Stimulated activated CD4-positive, alpha-beta T cell treated with anti-CD3 and anti-CD28 coated beads, Interleukin-15, amount 100 ng/mL, for 24 hours (primary cell): ENCODE measurements at places on chromosomes 4 and X.

DNA sequence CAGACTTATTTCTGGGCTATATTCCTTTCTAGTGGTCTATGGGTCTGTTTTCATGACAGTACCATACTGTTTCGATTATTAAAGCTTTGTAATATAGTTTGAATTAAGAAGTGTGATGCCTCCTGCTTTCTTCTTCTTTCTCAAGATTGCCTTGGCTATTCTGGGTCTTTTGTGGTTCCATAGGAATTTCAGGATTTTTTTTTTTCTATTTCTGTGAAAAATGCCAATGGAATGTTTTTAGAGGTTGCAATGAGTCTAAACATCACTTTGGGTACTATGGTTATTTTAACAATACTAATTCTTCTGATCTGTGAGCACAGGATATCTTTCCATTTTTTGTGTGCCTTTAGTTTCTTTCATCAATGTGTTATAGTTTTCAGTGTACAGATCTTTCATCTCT is 204.3 kb upstream of the HCCS start:
- no peak for DNase-seq

- DNase-seq: no peak
These were observed 377.1 kb upstream of the HS3ST1 start for GRCh38 chr4:11805842-11806241.

- DNase-seq: no peak
These were observed 22.8 kb downstream of the GUF1 start for GRCh38 chr4:44701037-44701436.

- DNase-seq: no peak
These were observed 8.2 kb downstream of the MED14 start for GRCh38 chrX:40727093-40727492.

- no peak for DNase-seq
These were observed 26.1 kb upstream of the ACSL1 start for GRCh38 chr4:184851886-184852285.

GRCh38 chrX:28108186-28108945 is 127.1 kb upstream of the DCAF8L1 start:
- no peak for DNase-seq

DNA sequence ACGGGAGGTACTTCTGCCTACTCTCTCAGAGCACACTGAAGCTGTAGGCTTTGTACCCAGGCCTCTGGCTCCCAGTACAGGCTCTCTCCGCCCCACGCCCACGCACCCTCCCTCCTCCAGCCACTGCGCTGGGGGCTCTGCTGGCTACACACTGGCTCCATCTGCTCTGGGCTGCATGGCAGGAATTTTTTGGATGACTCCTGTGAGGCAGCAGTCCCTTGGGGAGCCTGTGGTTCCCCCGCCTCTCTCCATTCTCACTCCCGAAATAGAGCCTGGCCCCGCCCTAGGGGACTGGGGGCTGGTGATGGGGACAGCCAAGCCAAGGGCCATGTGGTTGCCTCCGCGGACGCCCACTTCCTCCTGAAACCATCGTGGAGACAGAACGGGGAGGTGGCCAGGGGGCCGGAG is 58.1 kb upstream of the ADRA2C start:
- no peak for DNase-seq

GRCh38 chrX:47190445-47191269 is 3.0 kb upstream of the UBA1 start:
- DNase-seq: peak; percentile 88

DNA sequence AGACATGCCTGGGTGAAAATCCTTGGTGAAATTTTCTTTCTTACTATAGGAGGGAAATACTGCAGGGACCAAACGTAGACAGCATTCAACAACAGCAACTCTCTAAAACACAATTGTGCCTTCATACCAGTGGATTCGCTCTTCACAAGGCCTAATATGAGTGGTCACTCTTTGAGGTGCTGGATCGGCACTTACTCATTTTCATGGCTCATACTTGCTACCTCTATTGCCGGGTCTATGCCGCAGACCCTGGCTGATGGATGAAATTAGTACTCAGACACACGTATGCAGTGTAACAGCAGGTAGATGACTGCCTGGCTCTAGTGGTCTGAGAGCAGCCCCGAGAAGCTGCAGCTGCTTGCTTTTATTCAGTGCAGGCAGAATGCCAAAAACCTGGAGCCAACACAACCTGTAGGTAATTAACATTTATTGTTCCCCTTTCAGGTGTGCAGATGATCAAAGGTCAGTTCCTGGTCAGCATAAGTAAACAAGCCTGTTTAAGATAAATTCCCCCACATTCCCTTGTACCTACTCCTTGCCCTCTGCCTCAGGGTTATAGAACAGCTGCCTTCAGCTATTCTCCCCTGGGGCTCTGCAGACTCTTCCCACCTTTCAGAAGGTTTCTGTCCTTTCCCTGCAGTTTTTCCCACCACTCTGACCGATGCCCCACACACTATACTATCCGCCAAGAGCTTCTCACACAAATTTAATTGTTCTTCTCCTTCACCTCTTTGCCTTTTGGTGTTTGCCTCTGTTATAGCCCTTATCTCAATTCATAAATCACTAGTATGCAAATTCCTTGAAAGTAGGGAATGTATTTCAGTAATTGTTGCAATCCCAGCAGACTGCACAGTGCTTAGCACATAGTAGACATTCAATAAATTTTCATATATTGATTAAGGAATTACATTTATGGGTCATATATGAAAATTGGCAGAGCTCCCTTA is 210.0 kb downstream of the SPANXN3 start:
- no peak for DNase-seq

DNA sequence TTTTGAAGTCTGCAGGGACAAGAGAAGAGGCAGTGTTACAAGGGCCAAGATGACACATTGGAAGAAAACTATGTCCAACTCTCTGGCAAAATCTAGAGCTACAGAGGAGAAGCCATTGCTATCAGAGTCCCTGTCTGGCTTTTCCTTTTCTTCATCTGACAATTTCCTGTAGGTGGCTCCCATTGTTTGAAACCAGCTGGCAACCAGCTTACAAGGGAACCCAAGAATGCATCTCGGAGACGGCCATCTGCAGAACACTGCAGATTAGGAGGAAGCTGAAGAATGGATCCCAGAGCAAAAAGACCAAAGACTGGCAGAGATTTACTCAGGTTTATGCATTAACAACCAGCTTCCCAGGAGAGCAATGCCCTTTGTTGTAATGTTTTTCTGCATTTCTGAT is 216.2 kb upstream of the CTSO start:
- no peak for DNase-seq

DNA sequence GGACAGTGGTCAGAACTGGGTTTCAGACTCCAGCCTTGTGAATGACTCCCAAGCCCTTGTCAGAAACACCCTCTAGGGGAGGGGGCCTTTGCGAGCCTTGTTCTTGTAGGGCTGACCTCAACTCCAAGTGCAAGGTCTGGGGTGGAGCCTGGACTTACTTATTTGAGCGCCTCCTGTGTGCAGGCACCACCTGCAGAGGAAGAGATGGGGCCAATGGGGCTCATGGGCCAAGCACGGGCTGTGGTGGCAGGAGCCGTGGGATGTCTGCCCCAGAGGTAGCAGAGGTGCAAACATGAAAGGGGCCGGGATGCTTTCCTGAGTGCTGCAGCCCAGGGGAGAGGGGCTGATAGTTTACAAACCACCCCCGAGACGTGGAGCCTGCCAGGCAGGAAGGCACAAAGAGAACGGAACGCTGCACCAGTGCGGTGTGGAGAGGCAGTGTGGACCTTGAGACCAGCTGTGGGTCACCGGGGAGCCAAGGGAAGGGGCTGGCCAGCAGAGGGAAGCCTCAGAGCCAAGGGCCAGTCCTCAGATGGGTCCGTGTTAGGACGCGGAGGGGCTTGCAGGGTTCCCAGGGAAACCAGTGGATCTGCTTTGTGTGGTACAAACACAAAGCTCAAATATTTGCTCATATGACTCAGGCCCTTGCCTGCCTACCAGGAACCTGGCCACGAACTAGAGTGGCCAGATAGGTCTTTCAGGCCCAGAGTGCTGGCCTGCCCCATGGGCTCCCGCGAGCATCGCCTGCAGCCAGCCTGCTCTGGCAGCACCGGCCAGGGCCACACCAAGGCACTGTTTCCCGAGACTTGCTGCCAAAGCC is 8.7 kb upstream of the TADA2B start:
- no peak for DNase-seq

- DNase-seq: peak; percentile 5
These were observed 192.9 kb downstream of the ARHGAP10 start for GRCh38 chr4:147924604-147925412.

GRCh38 chr4:23770011-23770410 is 119.8 kb downstream of the PPARGC1A start:
- DNase-seq: no peak

DNA sequence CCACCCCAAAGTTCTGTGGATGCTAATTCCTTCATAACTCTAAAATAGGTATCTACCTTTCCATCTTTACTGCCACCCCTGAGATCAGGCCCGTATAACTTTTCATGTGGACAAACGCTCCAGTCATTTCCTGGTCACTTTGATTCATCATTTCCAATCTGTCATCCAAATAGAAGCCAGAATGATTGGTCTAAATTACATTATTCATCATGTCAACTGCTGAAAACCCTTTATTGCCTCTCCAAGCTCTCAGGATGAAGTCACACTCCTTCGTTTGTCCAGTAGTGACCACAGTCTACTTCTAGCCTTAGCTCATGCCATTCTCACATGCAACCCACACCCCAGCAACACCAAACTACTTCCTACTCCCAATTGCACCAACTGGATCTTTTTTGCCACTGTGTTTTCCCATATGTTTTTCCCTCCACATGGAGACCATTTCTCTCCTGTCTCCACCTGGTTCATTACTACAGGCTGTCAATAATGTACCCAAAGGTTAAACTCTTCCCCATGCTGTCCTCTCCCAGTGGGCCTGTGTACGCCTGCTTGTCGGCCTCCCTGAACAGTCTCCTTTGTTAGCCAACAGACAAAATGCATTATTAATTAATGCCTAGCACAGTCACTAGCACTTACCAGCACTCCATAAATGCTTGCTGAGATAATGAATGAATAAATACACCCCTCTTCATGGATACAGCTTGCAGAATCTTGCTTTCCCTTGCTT is 382.6 kb upstream of the NOCT start:
- no peak for DNase-seq

DNA sequence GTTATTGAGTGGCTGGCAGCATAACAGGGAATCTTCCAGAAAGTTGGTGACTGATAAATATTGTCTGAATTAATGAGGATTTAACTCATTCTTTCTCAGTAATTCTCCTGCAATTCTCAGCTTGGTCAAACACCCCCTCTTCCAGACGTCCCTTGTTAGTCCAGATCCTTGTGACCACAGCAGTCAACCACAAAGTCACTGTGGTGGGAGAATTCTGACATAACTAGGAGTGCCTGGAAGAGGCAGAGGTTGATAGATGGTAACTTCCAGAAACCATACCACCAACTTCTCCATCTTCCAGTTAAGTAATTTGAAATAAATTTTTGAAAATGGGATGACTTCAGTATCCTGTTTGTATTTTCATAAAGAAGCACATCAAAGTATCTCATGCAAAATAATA is 90.1 kb downstream of the CEP44 start:
- DNase-seq: no peak

- DNase-seq: no peak
These were observed 1089.8 kb downstream of the FAT4 start for GRCh38 chr4:126404549-126404948.

DNA sequence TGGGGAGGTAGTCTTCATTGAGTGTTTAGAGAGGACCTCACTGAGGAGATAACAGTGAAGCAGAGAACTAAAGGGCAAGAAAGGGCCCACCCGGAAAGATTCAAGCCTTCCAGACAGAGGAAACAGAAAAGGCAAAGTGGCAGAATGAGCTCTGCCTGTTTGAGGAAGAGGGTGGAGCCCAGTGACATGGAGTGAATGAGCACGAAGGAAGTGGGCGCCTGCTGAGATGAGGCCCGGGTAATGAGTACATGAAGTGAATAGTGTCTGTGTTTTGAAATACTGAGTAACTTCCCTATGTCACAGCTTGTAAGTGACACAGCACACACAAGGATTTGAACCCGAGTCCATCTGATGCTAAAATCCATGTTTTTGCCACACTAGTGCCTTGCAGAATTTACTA is 32.5 kb upstream of the TLR2 start:
- DNase-seq: peak; percentile 67

- DNase-seq: peak; percentile 76
These were observed 5.6 kb upstream of the CT45A1 start for GRCh38 chrX:135707880-135708279.

- DNase-seq: peak; percentile 12
These were observed at the start of gene TMEM255A for GRCh38 chrX:120310861-120311726. TMEM255A (minus strand) TSS chrX:120311461; CDS start chrX:120311309, 152 bp downstream.

DNA sequence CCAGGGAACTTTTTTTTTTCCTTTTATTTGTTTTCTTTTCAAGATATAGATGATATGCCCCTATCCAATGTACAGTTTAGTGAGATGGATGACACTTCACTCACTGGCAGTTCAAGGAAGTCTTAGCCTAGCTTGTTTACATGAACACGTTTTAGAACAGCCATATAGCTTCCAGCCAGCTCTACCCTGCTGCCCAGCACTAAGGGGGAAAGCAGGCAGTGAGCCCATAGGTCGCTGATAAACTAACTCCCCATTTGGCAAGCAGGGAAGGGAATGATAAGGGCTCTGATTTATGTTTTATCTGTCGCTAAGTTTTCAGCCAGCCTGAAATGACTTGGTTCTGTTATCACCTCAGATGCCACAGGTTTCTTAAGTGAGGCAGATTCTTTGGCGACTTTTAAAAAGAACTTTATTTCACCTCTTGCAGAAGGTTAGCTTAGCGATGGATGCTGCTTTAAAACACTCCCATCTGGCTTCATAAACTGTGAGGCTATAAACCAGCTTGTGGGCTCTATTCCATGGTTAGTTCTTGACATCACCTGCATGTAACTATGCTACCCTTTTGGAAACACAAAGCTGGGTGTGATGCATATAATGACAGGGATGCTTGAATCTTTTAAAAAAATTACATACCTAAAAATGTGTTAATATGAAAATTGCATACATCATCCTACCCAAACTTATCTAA is 348.4 kb downstream of the FBXO8 start:
- DNase-seq: no peak

DNA sequence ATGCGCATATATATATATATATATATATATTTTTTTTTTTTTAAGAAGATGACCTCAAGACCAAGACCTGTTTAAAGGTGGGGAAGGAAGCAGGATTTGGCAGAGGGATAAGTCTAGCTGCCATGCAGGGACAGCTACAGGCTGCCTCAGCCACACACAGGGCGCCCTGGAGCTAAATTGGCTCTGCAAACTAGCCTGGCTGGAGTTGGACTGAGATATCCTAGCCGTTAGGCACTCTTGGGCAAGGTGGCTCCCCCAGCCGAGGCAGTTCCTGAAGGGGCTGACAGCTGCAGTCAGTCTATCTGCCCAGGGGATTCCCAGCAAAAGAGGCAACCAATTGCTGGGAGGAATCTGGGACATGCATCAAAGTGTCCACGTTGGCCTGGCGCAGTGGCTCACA is 21.9 kb downstream of the TRIML1 start:
- no peak for DNase-seq

DNA sequence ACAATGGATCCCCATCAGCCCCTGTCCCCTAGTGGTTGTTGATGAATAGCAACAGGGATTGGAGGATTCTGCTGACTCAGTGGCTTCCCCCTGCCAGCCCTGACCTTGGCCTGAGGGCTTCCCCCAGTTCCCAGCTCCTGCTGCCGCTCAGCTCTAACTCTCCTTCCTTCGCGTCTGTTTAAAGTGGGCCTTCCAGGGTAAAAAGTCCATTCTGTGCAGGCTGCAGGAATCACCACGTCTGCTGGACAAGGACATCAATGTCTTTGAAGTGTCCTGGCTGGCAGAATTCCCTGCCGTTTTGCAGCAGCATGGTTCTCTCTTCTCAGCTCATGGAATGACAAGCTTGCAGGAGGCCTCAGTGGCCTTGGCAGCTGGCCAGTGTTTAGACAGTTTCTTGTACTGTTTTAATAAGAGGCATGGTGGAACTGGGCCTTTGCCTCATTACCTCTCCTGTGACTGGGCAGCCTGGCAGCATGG is 152.5 kb upstream of the STX18 start:
- DNase-seq: no peak

GRCh38 chrX:22134681-22135080 is 102.6 kb downstream of the PHEX start:
- DNase-seq: no peak
